ENCODE measurements at places on chromosomes 1 and 21.

GRCh38 chr1:33228935-33229487 lies 27.3 kb upstream of the ZNF362 start:
- no peak for DNase-seq

DNA sequence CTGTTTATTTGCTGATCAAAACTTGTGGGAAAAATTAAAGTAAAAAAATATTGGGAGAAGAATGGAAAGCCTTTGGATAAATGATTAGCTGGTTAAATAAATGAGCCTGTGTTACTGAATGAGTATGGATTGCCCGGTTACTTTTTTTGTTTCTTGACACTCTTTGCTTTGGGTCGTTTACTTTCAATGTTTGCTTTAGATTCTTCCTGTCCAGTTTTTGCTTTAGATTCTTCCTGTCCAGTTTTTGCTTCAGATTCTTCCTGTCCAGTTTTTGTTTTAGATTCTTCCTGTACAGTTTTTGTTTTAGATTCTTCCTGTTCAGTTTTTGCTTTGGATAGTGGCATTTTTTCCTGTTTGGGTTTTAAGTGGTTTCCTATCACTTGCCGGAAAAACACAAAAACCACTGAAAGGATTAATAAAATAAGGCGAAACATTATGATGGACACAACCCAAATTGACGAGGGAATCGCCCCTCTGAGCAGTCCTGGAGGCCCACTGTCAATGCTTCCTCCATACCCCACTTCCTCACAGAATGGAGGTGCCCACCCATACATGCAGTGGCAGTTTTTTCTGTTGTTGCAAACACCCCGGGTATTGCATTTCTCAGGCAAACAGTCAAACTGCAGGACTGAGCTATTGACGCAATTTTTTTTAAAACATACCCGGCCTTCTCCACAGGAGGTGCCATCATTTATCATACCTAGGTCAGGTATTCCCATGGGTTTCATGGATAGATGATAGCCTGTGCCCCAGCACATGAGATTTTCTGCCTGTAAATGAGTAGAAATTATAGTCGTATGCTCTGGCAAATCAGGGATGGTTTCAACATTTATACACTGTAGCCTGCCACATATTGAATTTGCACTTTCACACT lies 2.3 kb downstream of the ADAM30 start:
- no peak for DNase-seq

DNA sequence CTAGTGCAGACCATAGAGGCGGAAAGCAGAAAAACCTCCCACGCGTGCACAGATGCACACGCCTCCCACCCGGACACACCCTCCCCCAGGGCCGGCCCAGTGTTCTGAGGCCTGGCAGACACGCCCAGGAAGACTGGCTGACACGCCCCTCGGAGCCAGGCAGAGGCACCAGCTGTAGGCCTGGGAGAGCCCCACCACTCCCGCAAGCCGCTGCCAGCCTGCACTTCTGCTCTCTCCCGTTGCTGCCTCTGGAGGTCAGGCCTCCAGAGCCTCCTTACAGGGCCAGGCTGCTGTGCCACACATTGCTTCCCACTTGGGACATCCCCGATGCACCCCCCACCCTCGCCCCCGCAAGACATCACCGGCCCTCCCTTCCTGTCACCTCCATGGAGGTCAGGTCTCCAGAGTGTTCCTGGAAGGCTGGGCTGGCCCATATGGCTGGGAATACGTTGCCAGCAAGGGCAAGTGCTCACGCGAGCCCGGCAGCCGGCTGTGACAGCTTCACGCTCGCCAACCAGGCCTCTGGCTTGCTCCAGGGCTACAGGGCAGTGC lies 40.4 kb downstream of the CASZ1 start:
- DNase-seq: peak; percentile 70

- DNase-seq: peak; percentile 36
These were observed 3.1 kb downstream of the TRAF5 start for GRCh38 chr1:211329764-211330201.

- DNase-seq: no peak
These were observed 31.5 kb downstream of the HLCS start for GRCh38 chr21:36934864-36935420.

DNA sequence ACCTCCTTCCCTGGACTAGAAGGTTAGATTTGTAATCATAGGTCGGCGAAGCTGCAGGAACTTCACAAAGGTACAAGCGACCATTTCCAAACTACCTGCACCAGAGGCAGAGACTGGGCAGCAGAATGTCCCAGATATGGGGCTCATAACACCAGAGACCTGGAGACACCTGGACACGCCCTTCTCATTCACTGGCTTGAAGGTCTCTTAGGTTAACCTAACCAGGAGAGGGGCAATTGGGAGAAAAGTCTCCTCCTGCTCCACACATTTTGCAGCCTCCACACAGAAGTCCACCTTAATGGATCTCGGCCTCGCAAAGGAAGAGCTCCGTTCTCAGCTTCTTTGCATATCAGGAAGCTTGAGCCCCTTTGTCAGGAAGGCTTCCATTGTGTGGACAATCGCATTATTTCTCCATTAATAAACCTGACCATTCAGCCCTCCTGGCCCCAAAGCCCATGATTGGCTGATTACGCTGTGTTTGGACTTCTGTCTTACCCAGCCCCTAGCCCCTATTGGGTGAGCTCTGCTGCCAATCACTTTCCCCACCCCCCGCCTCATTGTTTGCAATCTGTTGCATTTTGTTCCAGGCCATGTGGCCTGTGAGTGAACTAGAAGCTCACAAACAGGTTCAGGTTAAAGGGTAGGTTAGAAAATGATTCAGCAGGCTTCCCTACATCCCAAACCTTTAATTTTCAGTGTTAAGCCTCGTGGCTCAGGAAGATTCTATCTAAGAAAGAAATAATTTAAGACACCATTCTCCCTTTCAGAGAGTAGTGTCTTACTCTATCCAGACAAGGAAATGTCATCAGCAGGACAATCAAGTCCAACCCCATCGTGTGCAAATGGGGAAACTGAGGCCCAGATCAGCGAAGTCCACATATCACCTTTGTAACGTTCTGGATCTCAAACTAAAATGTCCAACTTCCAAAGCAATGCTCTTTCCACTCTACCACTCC lies 2.8 kb downstream of the MYCL start:
- no peak for DNase-seq

DNA sequence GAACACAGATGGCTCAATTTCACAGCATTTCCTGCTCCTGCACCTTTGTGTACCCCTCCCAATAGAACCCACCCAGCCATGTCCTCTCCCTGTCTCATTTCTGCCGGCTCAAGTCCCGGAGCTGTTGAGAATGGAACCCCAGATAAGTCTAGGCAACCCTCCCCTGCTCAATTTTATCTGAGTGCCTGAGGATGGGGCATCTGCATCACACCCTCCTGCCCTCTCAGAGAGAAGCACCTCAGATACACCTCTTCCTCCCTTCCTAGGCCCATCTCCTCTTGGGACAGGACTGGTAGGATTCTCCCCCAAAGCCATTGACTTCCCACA lies 1.1 kb downstream of the KIF21B start:
- no peak for DNase-seq

DNA sequence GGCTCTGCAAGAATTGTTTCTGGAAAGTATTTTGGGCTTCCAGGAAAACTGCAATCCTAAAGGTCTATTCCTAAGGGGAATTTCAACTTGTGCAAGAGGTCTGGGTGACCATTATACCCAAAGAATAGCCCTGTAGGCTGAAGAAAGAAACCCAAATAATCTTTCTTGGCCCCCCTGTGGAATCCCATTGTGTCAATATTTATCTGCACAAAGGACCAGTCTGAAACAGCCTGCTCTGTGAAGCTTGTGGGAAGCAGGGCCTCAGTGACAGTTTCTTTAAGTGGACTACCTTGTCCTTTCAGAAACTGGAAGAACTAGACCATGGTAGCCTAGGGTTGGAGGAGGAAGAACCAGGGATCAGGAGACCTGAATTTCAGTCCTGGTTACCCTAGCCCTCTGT lies 58.4 kb upstream of the HSD17B7 start:
- no peak for DNase-seq

DNA sequence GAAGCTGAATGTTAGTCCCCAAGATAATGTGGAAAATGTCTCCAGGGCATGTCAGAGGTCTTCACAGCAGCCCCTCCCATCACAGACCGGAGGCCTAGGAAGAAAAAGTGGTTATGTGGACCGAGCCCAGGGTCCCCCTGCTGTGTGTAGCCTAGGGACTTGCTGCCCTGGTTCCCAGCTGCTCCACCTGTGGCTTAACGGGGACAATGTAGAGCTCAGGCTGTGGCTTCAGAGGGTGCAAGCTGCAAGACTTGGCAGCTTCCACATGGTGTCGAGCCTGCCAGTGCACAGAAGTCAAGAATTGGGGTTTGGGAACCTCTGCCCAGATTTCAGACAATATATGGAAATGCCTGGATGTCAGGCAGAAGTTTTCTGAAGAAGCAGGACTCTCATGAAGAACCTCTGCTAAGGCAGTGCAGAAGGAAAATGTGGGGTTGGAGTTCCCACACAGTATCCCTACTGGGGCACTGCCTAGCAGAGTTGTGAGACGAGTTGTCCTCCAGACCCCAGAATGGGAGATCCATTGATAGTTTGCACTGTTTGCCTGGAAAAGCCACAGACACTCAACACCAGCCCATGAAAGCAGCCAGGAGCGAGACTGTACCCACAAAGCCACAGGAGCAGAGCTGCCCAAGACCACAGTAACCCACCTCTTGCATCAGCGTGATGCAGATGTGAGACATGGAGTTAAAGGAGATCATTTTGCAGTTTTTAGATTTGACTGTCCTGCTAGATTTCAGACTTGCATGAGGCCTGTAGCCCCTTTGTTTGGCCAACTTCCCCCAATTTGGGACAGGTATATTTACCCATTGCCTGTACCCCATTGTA lies 204.9 kb downstream of the MRPL39 start:
- DNase-seq: no peak

DNA sequence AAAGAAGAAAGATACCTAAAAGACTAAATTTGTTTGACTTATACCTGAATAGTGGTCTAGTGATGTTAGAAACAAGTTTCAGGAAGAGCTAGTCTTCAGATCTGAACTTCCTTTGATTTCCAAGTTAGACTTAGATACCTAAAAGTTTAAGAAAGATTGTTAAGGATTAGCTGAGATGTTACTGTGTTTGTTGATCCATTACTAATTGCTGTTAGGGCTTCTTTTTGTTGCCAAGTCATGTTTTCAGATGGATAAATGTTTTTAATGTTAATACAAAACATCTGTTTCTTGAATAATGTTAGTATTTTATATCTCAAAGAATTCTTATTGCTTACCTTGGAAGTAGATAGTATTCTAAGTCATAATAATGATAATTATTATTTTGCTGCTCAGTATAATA lies 11.6 kb downstream of the GNAI3 start:
- no peak for DNase-seq

DNA sequence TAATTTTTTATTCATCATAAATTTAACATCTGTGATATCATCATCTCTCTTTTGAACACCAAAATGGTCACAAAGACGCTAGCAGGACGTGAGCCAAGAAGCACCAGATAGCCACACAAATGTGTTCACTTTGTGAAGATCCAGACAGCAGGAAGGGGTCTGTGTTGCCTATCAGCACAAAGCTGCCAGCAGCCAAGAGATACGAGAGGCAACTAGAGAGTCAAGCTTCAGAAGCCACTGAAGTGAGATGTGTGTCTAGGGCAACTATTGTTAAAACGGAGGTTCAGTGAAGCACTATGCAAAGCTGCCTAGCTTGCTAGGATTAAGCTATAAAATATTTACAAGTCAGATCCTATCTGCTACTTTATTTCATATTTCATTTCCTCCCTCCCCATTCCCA lies 45.3 kb downstream of the NDC1 start:
- DNase-seq: no peak

DNA sequence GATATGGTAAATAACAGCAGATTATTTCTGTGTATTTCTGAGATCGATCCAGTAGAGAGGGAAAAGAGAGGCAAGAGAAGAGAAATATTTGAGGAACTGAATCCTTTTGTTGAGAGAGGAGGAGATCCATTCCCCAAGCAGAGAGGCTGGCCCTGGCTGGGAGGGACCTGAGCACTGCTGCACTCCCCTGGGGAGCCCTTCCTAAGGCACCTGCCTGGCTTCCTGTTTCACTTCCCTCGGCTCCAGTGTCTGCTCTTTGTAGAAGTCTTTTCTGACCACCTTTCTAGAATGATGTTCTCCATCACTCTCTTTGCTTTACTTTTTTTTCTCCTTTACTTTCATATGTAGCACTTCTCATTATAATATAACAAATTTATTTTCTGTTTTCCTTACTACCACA lies 42.3 kb upstream of the SLC6A9 start:
- DNase-seq: no peak

GRCh38 chr1:212286556-212287131 lies 1.4 kb downstream of the PPP2R5A start:
- no peak for DNase-seq

DNA sequence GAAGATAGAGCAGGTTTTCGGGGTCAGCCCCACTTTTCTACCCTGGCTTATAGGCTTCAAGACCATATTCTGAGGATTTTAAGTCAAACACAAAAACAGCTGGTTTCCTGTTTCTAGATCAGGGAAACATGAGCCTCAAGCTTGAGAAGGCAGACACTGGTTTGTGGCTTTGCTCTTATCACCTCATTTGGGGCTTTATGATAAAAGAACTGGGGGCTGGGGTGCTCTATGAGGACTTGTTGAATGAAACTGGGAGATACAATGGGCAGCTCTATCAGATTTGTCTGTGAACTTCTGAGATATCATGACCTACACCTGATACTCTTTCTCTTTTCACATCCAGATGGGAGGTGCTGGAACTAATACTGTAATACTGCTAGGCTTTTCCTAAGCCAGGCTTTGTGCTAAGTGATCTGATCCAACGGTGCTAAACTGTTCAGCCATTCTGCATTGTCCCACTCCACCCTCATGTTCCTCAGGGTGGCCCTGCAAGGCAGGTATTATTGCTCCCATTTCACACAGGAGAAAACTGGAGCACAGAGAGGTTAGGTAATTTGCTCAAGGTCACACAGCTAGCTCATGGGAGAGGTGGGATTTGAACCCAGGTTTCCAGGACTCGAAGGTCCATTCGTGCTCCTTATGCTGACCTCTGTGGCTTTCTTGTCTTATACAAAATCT lies 6.6 kb downstream of the AJAP1 start:
- no peak for DNase-seq
